ENCODE measurements at places on chromosomes 1 and 21.

- DNase-seq: no peak
Measured at GRCh38 chr1:923991-924655, 400 bp downstream of the SAMD11 start.

- no peak for DNase-seq
Measured at GRCh38 chr1:229296541-229296941, 25.6 kb downstream of the RAB4A start.

- no peak for DNase-seq
Measured at GRCh38 chr1:245046315-245046714, 108.5 kb upstream of the KIF26B start.

GRCh38 chr1:98926597-98926996, 78.1 kb downstream of the PLPPR5 start:
- no peak for DNase-seq

GRCh38 chr1:59243550-59243949, 53.3 kb upstream of the FGGY start:
- DNase-seq: peak; percentile 19

DNA sequence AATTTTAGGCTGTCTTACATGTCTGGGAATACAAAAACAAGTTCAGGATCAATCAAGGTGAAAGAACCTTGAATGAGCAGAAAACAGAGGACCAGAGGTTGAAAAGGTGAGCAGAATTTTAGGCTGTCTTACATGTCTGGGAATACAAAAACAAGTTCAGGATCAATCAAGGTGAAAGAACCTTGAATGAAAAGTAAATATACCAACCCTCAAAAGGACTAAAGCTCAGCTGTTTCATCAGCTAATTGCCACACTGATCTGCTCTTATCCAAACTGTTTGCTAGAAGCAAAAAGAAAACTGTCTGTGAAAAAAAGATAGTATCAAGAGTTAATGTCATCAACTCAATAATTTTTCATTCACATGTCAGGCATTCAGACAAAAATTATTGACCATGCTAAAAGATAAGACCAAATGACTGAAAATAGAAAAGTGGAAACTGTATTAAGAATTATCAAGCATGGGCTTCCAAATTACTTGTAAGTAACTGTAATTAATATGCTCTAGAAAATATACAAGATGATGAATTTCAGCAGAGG, 69.2 kb downstream of the LTN1 start:
- DNase-seq: no peak

- no peak for DNase-seq
Measured at GRCh38 chr1:227731241-227731677, 3.8 kb downstream of the JMJD4 start.

DNA sequence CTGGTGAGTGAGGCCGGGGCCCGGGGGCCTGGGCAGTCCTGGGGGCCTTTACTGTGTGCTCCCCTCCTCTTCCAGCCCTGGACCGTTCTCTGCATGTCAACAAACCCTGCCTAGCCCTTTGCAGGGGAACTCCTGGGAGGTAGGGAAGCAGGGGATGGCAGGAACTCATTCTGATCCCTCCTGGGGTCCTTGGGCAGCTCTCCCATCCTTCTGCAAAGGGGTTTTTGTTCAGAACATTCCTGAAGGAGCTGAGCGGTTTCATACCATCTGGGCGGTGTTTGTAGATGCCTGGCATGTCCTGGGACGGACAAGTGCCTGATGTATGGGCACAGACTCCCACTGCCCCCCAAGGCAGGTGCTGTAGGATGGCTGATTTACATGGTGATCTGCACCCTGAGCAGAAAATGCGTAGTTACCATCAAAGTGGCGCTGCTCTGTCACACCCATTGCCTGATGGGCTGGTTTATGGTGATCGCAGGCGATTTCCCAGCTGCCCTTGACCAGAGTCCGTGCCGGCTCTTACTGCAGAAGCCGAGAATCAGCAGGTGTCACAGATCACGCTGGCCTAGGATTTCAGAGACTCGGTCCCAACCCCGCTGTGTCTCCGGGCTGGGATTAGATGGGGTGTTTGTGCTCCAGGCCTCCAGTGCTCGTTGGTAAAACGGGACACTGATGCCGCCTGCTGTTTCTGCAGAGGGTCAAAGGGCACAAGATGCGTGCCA, 71.6 kb upstream of the TRAPPC10 start:
- DNase-seq: no peak

DNA sequence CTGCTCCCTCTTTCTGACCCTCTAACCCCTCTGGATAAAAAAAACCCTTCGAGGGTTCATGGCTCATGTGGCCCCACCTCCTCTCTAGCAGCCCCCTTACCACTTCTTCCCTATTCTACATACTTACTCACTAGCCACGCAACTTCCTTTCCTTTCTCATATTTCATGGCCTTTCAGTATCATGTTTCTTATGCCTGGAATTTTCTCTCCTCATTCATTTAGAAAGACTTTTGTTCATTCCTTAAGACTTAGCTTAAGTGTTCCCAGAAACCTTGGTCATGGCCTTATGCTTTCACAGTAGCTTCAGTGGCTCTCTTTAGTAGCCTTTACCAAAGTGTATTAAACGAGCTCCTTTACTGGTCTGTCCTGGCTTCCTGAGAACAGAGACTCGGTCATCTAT, 6.1 kb downstream of the ACP6 start:
- DNase-seq: no peak

- no peak for DNase-seq
Measured at GRCh38 chr1:151991663-151992302, 1.9 kb downstream of the S100A10 start.

DNA sequence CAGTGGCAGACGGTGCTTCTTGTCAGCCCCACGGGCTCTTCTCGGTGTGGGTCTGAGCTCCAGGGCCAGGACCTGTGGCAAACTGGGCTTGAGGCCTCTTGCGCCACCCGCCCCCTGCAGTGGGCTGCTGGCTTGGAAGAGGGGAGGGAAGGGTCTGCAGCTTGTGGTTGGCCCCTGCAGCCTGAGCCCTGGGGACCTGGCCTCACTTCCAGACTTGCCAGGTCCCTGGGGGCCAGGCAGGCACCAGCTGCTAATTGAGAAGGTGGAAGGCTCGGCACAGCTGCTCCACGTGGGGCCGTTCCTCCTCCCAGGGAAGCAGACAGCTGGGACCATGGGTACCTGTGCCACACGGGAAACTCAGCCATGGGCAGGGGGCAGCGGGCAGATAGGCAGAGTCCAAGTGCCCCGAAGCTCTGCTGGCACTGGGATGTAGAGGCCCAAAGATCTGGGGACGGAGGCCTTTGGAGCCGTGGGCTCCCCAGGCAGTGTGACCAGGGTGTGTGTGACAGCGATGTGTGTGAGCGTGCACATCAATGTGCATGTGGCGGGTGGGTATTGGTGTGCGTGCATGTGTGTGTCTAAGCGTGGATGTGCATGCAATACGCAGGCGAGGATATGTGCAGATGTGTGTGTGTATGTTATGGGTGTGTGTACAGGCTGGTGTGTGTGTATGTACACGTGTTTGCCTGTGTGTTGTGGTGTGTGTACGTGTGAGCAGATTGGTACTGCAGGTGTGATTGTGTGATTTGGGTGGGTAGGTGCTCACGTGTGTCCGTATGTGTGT, 39.3 kb downstream of the TP73 start:
- DNase-seq: peak; percentile 51

- DNase-seq: peak; percentile 3
Measured at GRCh38 chr21:26041431-26042180, 129.0 kb downstream of the APP start.

GRCh38 chr1:151290709-151291303, 8.7 kb downstream of the ZNF687 start:
- no peak for DNase-seq

DNA sequence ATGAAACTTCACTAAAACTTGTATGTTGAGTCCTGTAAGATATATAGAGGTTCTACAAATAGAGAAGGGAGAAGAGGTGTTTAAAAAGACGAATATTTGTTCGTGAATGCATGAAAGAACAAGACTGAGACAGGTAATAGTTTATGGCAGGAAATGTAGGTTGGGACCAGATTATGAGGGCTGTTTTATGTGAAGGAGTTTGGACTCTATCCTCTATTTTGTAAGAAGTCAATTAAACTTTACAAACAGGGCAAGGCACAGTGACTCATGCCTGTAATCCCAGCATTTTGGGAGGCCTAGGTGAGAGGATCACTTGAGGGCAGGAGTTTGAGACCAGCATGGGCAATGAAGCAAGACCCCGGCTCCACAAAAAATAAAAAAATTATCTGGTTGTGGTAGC, 5.7 kb downstream of the SLC35A3 start:
- no peak for DNase-seq

DNA sequence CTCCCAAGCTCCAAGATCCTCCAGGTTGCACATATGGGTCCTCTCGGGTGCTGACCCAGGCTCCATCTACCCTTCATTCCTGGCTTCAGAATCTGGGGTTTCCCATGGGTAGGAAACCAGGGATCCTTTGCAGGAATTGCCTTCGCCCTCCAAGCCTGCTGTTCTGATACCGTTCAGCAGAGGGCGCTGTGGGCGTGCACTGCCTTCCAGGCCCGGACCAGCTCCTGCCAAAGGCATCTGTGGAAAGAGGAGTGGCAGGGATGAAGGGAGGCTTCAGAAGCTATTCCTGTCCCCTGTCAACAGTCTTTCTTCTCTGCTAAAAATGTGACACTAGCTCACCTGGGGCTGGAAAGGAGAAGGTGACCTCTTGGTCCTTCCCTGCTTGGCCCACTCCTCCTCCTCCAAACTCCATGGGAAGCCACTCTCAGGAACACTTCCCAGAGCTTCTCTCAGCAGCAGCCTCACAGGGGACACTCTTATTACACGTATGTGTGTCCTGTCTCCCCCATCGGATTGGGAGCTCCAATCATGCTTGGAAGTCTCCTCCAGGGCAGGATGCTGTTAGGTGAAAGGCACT, 71.2 kb downstream of the VWA5B1 start:
- peak; percentile 43 for DNase-seq

- no peak for DNase-seq
Measured at GRCh38 chr1:214391873-214392645, 111.1 kb downstream of the SMYD2 start.

GRCh38 chr21:38718481-38718880, 87.2 kb upstream of the ETS2 start:
- no peak for DNase-seq

- no peak for DNase-seq
Measured at GRCh38 chr1:115314765-115315164, 23.3 kb downstream of the NGF start.

DNA sequence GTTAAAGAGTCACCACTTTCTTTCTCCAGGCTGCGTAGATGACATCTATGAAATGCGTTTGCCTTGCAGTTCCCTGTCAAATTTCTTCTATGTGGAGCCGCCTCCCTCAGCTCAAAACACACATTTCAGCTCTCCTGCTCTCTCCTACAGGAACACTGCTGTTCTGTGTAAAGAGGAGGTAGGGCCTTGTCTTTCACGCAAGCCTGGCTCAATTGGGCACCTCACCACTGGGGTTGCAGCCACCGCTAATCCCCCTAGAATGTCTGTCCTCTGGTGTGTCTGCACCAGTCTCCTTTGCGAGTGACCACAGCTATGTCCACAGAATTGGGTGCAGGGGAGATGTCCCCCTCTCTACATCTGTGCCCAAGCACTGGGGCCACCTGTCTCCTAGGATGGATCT, 31.8 kb upstream of the CFHR4 start:
- no peak for DNase-seq

DNA sequence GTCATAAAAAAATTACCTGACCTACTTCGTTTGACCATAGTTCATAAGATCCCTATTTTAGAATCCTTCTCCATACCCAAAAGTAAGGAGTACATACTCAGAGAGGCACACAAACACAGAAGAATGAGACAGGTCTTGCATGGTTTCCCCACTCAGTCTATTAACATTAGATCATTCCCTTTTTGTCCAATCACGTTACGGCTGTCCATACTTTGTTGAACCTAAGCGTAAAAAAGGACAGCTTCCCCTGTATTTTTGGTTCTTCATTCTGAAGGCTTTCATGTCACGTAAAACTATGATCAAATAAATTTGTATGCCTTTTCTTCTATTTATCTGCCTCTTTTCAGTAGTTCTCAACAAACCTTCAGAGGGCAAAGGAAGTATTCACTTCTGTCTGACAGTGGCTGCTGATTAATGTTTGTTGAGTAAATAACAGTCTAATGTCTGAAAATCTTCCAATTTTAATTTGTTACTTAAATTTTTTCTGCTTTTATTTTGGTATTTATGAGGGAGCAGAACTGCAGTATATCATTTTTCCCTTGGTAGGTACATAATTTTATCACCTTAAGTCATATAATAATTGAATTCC, 16.4 kb downstream of the PKN2 start:
- DNase-seq: no peak

- DNase-seq: no peak
Measured at GRCh38 chr1:15531003-15531402, 4.4 kb downstream of the DNAJC16 start.

DNA sequence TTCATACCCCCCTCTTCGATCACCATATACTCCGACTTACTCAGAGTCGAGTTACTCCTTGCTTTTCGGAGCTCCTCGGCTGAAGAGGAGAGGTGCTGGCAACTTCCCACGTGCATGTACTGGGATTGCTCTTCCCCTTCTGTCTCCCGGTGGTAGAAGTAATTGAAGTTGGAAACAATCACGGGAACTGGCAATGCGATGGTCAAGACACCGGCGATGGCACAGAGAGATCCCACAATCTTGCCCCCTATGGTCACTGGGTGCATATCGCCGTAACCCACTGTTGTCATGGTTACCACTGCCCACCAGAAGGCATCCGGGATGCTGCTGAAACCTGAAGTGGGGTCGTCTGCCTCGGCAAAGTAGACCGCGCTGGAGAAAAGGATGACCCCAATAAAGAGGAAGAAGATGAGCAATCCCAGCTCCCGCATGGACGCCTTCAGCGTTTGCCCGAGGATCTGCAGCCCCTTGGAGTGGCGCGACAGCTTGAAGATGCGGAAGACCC, 1.5 kb downstream of the KCNA3 start:
- DNase-seq: no peak

DNA sequence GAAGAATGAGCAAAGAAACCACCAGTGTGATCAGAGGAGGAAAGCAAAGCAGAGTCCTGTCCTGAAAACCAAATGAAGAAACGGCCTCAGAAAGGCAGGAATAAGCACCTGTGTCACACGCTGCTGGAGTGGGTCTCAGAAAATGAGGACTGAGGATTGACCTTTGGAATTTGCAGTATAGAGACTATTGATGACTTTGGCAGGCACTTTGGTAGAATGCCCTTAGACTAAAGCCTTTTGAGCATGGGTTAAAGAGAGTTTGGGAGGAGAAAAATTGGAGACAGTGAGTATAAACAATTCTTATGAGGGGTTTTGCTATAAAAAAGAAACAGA, 43.2 kb downstream of the HENMT1 start:
- no peak for DNase-seq
